ENCODE measurements at places on chromosomes 2 and 18.
A peak's percentile ranks its signal among the peaks of the same experiment; 100 is the strongest.

DNA sequence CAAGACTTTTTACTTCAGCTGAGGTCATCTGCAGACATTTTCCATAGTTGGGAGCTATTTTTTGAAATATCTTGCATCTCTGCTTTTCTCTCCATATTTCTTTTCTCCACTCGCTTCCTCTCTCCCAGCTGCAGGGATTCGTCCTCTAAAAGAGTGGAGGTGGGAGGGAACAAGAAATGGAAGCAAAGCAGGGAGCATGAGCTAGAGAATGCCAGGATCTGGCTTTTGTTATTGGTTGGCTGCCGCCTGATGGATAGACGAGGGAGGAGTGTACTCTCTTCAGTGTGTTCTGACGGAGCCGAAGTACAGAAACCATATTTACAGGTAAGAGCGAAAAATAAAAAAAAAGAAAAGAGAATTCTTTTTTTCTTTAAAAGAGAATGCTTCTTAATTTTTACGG lies at the start of gene CSRNP3:
CSRNP3 (plus strand) TSS at position 282 of the 400 bp plus-strand sequence. CDS start 125,368 bp downstream, outside the sequence.
- peak; percentile 86 for DNase-seq

- DNase-seq: no peak
Measured at GRCh38 chr2:8848328-8849100, 11.1 kb upstream of the KIDINS220 start.

DNA sequence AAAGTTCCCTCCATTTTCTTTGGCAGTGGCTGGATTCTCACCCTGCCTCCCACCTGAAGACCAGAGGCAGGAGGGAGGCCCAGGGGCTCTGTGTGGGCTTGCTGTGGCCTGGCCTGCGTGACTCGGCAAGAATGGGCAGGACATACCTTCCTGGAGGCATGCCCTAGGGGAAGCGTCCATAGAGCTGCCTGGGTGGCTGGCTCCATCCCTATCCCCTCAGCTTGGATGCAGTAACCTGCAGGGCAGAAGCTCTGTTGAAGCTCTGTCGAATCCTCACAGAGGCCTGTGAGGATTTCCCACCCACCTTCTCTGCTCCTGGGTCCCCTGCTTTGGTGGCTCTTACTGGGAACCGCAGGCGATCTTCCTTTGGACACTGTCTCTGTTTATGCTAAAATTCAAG lies 1.3 kb upstream of the PRSS56 start:
- no peak for DNase-seq

DNA sequence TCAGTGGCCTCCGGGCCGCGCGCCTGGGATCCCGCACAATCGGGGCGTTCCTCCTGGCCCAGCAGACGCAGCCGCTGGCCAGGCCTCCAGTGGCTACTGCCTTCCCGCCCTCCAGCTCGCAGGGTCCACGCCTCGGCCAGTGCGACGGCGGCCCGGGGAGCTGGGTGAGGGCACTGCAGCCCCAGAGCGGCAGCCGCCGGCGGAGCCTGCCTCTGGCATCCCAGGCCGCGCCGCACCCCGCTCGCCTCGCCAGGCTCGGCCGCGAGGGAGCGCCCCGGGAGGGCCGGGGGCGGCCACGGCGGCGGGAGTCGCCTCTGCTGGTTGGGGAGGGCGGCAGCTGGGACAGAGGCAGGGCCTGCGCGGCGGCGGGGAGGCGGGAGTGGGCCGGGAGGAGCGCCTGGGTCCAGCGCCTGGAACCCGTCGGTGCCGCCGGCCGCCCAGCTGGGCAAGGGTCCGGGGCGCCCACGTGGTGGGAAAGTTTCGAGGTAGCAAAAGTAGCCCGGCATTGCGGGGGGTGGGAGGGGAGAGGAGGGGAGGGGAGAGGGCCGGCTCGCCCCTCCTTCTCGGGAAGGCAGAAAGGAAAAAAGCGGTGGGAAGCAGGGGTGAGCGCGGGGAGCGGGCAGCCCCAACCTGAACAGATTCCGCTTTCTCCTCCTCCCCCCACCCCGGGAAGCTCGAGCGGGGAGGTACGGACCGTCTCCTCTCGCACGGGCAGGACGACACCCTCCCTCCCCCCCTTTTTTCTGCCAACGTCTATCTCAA lies 1.5 kb upstream of the INHBB start:
- no peak for DNase-seq

- no peak for DNase-seq
Measured at GRCh38 chr2:43179942-43180341, 46.5 kb downstream of the ZFP36L2 start.

DNA sequence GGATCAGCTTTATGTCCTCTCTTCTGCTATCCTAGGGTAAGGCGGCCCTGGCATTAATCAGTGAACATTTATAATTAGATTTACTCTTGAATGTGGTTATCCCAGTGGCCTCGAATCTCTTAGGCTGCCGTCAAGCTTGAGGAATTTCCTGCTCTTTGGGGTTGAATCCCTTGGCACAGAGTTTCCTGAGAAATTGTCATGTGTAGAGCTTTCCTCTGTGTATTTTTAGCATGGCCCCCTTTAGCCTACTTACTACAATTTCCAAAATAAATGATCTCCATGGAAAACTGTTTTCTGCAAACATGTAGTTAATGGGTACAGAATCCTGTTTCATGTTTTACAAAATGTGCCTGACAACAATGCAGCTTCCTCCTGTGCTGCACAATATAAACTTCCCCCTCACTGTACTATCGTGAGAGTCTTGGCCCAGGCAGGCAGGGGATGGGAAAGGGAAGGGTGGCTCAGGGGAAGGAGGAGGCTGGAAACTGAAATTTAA lies 18.1 kb downstream of the NCAPH start:
- no peak for DNase-seq

DNA sequence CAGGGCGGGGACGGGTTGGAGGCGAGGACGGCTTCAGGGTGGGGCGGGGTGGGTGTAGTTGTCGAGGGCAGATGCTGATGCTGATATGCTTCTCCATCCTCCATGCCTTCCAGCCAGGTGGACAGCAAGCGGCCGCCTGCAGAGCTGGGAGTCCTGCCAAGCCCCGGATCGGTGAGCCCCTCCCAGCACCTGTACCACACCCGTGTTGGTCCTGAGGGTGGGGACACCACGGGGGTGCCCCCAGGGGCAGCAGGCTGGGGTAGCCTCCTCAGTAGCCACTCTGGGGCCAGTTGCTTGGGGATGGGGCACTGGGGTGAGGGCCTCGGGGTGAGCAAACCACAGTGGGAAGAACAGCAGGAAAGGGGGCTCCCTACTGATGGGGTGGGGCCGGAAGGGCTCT lies 2.6 kb downstream of the ANO7 start:
- DNase-seq: no peak

DNA sequence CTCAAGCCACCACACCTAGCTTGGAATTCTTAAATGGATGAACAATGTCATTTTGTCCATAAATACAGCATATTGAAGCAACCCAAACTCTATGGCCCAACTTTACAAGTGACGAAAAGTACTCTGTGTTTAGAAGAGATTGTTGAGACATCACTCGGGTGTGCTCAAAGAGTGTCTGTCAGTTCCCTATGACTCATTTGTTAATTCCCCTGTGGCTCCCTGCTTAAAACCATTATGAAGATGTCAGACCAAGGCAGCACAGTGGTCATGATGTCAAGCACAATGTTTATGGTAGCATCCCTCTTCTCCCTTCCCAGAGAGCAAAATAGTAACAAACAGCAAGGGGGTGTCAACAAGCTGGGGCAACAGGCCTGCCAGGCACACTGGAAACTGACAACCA lies 3.0 kb downstream of the LYG1 start:
- peak; percentile 74 for DNase-seq

GRCh38 chr2:11710632-11711353 lies 35.6 kb upstream of the LPIN1 start:
- no peak for DNase-seq

DNA sequence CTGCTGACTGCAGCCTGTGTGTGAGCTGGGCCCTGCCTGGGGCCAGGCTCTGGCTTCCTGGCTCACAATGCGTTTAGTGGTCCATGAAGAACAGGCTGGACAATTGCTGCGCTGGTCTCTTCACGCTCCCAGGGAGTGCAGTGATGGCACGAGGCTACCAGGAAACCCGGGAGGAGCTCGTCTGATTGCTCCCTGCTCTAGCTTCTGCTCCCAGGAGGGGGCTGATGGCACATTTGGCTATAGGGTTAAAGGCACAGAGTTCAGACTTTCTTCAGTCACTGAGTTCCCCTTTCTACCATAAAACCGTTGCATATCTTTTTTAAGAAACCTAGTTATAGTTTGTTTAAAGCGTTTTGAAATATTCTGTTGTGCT lies 60.1 kb downstream of the KCNF1 start:
- DNase-seq: no peak

- DNase-seq: peak; percentile 86
Measured at GRCh38 chr2:38720613-38721241, 30.4 kb downstream of the SRSF7 start.

Data from LHCN-M2 (cell line).